ENCODE measurements at places on chromosomes 5 and 9. TPM values are rescaled to one million over a fixed set of nuclear protein-coding genes. Genes with fewer than 3 reads are reported as not detected.

DNA sequence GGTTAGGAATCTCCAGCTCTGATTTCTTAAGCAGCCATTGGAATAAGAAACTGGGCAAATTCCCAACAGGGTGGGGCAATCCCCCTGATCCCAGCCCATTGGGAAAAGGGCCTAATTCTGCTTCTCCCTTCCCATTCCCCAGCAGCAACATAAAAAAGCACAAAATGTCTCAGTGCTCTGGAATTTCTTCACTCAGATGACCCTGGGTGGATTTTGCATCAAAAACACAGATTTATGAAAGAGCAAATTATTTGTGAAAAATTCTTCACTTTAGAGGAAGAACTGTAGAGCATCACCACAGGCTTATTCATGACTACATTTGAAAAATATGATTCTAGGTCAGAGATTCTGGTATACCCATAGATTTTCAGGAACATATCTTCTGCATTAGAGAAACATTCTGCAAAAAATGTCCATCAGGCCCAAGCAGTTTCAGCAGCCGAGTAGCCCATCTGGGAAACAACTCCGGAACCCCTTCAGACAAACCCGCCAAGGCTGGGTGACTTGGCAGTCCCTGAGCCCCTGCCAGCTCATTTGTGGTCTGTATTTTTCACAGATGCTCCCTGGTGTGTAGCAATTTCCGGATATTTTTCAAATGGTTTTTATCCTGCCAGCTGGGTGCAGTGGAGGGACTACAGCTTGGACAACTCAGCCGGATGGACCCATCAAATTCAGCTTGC is 102.1 kb upstream of the RANBP3L start:
- no peak for DNase-seq
- H3K27me3 ChIP-seq = peaks cover 22% of the 10 kb centered on the region
- H3K36me3 ChIP-seq = no peaks in the 10 kb centered on the region
- H3K4me1 ChIP-seq = no peaks in the 10 kb centered on the region
- H3K4me3 ChIP-seq = no peak overlapping the region

DNA sequence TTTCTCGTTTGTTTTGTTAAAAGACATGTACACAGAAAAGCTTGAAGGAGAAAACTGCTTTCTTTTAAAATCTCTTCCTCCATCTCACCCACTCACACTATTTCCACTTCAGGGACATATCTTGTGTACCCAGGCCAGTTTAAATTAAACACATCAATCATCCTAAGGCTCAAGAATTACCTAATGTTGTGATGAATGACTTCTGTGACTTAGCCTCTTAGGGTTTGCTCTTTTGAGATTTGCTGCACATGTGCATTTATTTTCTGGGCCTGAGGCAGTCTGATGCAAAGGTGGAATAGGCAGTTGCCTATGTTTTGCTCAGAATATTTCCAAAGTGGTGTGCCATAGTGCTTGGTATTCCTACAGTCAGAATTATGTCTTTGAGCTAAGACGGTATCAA is 439.9 kb upstream of the CHD1 start:
- H3K4me1 ChIP-seq = no peaks in the 10 kb centered on the region
- no peak overlapping the region for H3K4me3 ChIP-seq
- DNase-seq = no peak

GRCh38 chr5:73528248-73528647 is 30.0 kb downstream of the BTF3 start:
- no peak overlapping the region for H3K27ac ChIP-seq
- DNase-seq = no peak
- H3K27me3 ChIP-seq = peaks cover 49% of the 10 kb centered on the region
- H3K4me1 ChIP-seq = no peaks in the 10 kb centered on the region

Gene OTULINL
- 46.7 TPM for total RNA-seq

Gene PPP2R2B
- 6.7 TPM for total RNA-seq

Gene IFNA21
- not detected for total RNA-seq
